ENCODE measurements at places on chromosomes 13 and 19.

- no peak for ATAC-seq
Measured at GRCh38 chr13:73989244-73989843, 144.9 kb downstream of the KLF12 start.

DNA sequence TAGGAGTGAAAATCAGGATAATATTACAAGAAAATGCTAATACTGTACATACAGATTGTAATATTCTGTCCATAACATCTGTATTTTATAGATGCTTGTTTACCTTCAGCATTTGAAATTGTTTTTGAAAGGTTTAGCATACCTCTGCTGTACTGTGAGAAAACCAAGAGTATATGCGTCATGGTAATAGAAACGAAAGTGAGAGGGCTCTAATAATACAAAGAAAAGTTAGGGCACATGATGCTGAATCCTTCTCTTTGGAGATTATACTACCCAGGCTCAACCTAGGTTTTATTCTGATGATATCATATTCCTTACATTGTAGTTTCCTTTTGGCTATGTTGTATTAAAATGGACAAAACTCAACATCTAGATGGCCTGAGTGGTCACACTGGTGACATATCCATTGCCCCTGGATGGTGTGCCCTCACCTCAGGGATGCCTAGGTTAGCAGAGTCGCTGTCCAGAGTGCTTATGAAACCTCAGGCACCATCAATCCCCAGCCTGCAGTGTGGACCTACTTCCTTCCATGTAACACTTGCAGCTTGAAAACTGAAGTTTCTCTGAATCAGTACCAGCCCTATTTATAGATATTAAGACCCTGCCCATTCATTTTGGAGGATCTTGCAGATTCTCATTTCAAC lies 253.7 kb downstream of the KCTD12 start:
- ATAC-seq, result no peak

- no peak for ATAC-seq
Measured at GRCh38 chr19:57016076-57016475, 103.7 kb upstream of the USP29 start.

- ATAC-seq, result no peak
Measured at GRCh38 chr19:3387645-3388589, 21.5 kb downstream of the NFIC start.

DNA sequence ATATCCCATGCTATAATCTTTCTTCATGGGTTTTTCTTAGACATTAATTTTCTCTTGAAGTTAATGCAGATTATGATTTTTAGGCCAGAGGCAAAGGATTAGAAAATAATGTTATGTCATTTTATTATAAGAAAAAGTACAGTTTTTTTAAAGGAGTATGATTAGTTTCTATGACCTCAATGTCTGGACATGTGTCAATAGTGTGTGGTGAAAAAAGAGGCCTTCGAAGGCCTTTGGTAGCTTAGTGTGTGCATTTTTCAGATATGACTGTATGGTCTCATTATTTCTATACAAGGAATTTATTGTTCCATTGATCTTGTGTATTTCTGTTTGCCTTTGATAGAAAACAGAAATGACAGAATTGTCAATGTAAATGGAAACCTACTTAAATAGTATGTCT lies 195.6 kb downstream of the GPC5 start:
- ATAC-seq, result no peak

DNA sequence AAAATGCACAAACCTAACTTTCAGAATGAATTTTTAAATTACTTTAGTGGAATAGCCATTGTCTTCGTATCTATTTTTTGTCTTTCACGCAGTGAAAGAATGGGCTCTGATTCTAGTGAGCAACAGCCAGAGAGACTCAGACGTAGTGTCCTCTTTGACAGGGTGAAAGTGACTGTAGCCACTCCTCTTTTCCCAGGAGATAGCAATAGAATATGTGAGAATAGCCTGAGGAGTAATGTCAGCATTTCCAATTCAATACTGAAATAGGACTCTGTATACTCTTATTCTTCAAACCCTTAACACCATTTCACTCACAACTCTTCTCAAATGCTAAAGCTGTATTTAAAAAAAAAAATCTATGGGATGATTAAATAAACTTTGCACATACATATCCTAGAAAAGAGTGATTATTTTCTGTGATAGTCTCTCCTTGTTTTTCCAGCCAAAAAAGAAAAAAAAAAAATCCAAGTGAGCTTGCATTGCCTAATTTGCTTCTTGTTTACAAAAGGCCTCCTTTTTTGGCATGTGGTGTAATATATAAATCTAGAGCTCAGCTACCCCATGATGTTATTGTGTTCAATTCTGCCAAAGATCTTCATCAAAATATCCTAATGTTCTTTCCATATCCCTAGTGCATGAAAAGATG lies 626.1 kb upstream of the SLITRK6 start:
- no peak for ATAC-seq

DNA sequence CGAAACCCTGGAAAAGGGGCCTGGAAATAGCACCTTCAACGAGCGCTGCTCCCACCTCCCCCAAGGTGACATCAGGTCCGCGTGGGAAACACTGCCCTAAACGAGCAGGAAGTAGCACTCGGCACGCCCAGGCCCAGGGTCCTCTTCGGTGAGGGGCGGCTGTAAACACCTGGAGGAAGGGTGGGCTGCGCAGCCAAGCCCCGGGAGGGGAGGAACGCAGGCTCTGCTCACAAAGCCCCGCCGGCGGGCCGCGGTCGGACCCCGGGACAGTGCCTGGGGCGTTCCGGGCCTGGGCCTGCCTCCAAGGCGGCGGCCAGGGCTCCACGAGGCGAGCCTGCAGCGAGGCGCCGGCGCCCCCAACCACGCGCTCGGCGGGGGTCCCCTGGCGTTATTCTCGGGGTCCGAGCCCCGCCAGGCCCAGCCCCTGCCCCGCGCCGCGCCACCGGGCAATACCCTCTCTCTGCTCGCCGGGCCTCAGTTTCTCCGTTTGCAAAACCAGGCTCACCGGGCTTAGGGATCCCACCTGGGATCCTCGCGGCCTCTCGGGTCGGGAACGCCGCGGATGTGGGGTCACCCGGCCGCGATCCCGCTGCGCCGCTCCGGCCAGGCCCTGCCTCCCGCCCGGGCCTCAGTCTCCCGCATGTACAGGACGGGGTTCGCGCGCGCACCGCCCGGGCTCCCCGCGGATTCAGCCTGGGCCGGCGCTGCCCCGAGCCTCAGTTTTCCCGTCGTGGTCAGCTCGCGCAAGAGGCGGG lies 630 bp downstream of the RNF126 start:
- ATAC-seq, result peak; percentile 37

DNA sequence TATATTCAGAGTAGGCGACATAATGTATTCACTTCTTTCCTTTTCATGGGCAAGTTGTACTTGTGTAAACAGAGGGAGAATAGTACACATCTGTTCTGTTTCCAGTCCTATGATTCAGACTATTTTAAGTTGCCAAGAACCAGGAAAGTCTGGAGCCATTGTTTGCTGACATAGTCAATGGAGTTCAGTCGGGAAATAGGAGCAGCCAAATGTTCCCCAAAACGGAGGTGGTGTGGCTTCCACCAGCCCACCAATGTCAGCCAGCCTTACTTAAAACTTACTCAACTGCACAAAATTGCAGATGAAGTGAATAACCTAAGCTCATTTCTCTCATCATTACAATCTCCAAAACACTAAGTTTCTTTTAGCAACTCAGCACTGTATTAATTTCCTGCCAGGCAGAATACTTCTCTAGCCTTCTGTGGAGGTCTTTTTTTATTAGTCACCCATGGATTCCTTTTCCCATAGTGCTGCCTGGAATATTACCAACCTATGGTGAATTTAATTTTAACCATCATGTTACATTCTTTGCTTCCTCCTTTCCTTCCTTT lies 22.3 kb upstream of the CSNK1A1L start:
- ATAC-seq, result no peak

DNA sequence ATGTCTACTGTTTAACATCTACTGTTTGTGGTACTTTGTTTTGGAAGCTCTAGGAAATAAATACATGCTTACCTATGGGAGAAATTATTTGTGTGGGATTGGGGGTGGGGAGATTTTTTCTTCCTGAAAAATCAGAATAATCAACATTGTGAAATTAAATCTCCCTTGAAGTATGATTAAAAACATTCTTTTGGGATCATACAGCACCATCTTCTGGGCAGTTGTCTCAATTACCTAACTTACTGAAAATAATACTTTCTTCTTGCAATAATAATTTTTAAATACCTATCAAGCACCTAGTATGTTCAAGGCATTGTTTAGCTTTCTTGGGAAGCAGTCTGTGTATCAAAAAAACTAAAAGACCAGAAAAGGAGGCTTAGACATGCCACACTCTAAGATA lies 576.5 kb upstream of the ARGLU1 start:
- no peak for ATAC-seq

DNA sequence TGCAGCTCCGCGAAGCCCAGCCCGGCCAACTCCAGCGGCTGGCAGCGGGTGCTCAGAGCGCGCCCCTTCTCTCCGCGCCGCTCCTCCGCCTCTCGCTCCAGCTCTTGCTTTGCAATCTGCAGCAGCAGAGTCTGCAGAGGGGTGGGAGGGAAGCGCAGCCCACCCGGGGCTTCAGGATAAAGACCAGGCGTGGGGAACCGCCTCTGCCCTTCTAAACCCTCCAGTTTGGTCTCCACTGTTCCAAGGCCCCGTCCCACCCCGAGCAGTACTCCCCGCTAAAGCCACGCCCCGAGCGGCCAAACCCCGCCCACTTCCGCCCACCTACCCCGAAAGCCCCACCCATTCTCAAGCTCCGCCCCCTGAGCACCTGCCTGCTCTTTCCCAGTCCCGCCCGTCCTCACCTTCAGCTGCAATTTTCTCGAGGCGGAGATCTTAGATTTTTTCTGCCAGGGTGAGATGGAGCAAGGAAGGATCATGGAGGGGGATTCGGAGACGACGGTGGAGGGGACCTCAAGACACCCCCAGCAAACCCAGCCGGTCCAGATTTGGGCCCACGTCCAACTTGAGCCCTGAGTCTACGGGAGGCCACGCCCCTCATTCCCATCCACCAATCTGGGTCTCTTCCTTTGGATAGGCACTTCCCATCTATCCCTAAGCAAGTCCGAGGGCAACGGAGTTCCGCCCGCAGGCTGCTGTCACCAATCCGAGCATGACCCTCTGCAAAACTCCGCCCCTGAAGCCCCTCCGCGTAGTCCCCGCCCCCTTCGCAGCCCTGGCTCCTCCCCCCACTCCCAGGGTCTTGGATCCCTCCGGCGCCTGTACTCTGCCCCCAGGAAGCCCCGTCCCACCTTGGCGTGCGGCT lies 1.1 kb downstream of the TNNI3 start:
- ATAC-seq, result no peak

GRCh38 chr19:51094696-51095279 lies 12.1 kb upstream of the KLK14 start:
- ATAC-seq, result no peak

- no peak for ATAC-seq
Measured at GRCh38 chr13:109131698-109132257, 502.4 kb downstream of the MYO16 start.

DNA sequence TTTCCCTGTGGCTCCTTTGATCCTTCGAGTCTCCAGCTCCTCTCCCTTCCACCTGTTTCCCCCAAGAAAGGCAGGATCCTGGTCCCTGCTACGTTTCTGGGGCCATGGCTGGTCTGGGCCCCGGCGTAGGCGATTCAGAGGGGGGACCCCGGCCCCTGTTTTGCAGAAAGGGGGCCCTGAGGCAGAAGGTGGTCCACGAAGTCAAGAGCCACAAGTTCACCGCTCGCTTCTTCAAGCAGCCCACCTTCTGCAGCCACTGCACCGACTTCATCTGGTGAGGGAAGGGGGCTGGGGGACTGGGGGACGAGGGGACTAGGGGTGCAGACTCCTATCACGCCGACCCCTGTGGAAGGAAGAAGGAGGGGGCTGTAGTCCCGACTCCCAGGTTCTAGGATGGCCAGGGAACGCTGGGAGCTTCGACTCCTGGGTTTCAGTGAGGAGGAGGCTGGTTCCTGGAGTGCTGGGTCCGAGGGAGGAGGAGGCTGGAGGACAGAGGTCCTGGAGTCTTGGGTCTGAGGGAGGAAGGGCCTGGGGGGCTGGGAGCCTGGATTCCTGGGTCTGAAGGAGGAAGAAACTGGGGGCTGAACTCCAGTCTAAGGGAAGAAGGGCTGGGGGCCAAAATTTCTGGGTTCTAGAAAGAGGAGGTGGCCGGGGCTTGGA lies 524 bp downstream of the PRKCG start:
- ATAC-seq, result no peak

GRCh38 chr13:88526853-88527215 lies 855.7 kb downstream of the SLITRK5 start:
- ATAC-seq, result no peak

GRCh38 chr19:31255174-31255799 lies 93.9 kb downstream of the TSHZ3 start:
- ATAC-seq, result no peak

GRCh38 chr19:7942981-7943443 lies 454 bp downstream of the TIMM44 start:
- ATAC-seq, result peak; percentile 6

- no peak for ATAC-seq
Measured at GRCh38 chr13:27018882-27019281, 152.7 kb downstream of the USP12 start.

DNA sequence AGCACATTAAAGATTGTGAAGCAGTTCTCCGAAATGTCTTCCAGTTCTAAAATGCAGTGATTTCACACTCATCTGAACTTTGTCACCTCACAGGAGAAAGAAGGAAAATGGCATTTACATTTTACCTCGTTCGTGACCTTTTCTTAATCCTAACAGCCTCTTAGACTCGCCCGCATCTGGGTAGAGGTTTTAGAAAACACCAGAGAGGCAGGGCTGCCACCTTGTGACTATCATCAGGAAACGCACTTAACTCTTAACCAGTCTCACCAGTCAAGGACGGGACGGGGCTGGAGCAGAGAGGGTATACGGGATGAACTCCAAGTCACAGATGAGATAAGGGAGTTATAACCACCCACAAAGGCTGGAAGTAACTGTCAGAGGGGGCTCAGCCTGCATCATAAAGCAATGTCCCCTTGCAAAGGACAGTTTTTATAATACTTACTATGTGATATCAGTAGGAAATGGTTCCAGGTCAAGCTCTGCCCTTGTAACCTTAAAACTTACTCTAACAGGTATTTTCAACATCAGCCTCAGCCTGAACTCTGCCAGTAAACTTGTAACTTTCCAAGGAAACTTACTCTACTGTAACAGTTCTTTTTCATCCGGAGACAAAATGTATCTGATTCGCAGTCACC lies 8.6 kb upstream of the CEACAM6 start:
- ATAC-seq, result peak; percentile 62

- ATAC-seq, result no peak
Measured at GRCh38 chr19:15871570-15871969, 26.3 kb downstream of the CYP4F2 start.

- ATAC-seq, result no peak
Measured at GRCh38 chr19:17794731-17795494, at the start of gene B3GNT3. Gene B3GNT3 (plus strand): TSS chr19:17795138. CDS start chr19:17807808, 12,670 bp downstream.

- ATAC-seq, result no peak
Measured at GRCh38 chr19:50695251-50696093, 24.1 kb downstream of the SHANK1 start.
